H9 (cell line): ENCODE measurements at places on chromosomes 16 and 17. TPM values are rescaled to one million over a fixed set of nuclear protein-coding genes. Genes with fewer than 3 reads are reported as not detected.

TBX4 gene
- not detected in 2 replicates for total RNA-seq

OR3A1 gene
- total RNA-seq = not detected in 2 replicates

DNA sequence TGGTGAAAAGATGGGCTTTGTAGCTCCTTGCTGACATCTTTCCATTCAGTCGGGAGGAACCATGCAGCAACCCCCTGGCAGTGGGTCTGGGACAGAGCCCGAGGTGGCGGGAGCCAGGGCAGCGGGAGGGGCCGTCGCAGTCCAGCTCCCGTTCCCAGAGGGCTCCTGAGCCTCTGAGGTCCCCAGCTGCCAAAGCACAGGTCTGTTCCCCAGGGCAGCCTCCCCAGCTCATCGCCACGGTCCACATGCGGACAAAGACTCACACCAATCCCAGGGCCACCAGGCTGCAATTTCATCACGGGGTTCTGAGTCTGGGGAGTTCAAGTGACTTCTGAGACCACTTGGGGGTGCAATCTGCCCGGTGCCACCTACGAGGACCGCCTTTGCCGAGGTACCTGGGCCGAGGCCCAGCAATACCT lies 196.0 kb downstream of the RBFOX3 start:
- no peak overlapping the region for H3K4me3 ChIP-seq
- no peak for DNase-seq
- no peaks in the 10 kb centered on the region for H3K4me1 ChIP-seq
- H3K27ac ChIP-seq = no peak overlapping the region

DNA sequence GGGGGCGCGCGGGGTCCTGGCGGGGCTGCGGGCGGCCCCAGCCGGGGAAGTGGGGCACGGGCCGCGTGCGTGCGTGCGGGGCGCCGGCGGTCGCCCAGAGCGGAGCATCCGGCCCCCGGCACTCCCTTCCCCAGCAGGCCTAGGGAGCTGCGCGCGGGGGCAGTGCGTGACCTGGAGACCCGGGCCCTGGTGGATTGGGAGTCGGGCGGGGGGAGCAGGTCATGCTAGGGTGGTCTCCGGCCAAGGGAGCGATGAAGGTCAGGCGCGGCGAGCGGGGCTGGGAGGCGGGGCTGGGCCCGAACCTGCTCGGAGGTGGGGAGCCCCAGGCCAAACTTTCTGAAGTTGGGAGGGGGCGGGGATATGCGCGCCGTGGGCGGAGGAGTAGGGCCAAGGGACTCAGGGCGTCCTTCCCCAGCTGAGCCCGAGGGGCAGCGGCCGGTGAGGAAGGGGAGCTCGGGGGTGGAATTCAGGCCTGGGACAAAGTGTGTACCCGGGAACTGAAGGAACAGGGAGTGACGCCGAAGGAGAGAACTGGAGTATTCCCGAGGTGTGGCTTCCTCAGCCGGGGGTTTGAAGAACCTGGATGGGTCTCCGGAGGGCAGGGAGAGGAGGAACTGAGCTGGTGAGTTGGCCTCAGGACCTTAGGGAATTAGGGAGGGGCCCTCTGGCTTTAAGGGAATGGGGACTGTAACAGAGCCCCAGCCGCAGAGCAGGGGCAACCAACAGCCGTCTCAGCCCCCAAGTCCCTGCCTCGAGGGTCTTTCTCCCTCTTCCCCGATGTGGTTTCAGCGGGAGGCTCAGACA lies 589 bp downstream of the XYLT2 start:
- peaks cover under 1% of the 10 kb centered on the region; the same call in 2 of the 3 replicates for H3K36me3 ChIP-seq
- peak overlapping the region; percentile 94 for H3K4me3 ChIP-seq
- DNase-seq = peak; percentile 80
- no peaks in the 10 kb centered on the region; the same call in 1 of the 2 replicates for H3K27me3 ChIP-seq
- H3K4me1 ChIP-seq = peaks cover 2% of the 10 kb centered on the region; the same call in 1 of the 2 replicates
- H3K27ac ChIP-seq = no peak overlapping the region

GRCh38 chr16:15961060-15961511 lies 11.7 kb downstream of the ABCC1 start:
- DNase-seq = no peak
- H3K4me1 ChIP-seq = peaks cover 7% of the 10 kb centered on the region; the same call in 1 of the 2 replicates
- H3K36me3 ChIP-seq = peaks cover 18% of the 10 kb centered on the region
- H3K27ac ChIP-seq = no peak overlapping the region

DNA sequence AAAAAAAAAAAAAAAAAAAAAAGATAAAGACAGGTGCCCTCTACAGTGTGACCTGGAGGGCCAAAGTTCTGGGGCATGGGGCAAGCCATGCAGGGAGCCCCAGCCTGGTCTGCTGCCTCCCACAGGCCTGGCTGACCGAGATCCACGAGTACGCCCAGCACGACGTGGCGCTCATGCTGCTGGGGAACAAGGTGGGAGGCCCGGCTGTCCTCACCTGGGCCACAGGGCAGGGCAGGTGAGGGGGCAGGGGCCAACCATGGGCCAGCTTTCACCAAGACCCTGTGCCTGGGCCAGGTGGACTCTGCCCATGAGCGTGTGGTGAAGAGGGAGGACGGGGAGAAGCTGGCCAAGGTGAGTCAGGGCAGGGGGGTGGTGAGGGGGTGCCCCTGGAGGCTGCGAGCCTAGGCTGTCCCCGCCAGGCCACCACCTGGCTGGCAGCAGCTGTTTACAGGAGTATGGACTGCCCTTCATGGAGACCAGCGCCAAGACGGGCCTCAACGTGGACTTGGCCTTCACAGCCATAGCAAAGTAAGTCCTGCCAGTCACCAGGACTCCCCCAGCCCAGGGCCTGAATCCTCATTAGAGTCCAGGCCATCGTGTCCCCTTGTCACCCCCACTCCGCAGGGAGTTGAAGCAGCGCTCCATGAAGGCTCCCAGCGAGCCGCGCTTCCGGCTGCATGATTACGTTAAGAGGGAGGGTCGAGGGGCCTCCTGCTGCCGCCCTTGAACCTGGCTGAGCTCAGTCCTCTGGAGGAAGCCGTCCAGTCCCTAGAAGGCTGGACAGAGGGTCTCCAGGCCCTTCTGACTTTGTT lies 2.7 kb upstream of the TRAF7 start:
- no peak for DNase-seq
- H3K27me3 ChIP-seq = no peaks in the 10 kb centered on the region
- H3K36me3 ChIP-seq = peaks cover 44% of the 10 kb centered on the region
- peak overlapping the region; percentile 97 for H3K4me3 ChIP-seq
- H3K27ac ChIP-seq = no peak overlapping the region
